Fibroblast of lung (primary cell): ENCODE measurements at places on chromosomes 1 and 21. TPM values are rescaled to one million over a fixed set of nuclear protein-coding genes. Genes with fewer than 3 reads are reported as not detected.

DNA sequence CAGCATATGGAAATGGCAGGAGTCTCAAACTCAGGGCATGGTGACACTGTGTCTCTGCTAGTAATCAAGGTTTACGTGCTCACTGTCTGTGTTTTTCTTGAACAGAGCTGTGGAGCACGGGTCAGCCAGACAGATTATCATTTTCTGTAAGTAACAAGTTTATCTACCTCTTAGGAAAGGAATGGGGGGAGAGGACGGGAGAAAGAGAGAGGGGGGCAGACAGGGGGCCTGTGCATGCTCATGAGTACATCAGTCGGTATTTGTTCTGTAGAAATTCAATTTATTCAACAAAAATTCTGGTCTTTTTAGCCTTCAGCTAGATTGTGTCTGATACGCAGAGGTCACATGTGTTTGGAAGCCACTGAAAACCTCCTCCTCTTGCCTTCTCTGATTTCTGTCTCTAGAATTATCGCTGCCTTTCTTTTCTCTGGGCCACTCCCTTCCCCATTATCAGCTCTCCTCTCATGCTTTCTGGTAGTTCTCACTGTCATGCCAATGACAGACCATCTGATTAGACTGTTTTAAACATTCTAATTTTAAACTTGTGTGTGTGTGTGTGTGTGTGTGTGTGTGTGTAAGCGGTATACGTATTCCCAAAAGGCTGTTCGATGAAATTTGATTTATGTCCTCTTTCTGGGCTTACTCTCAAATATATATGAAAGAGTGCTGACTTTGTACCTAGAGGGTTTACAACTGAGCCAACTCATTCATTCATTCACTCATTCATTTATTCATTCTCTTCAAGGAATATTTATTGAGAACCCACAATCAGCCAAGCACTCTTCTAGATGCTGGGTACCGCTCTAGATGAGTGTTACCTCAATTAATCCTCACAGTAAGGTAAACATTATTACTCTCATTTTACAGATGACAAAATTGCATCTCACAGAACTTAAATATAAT is 636.9 kb downstream of the KIF26B start:
- H3K27ac ChIP-seq, result no peak overlapping the region
- no peaks in the 10 kb centered on the region for H3K36me3 ChIP-seq
- H3K27me3 ChIP-seq, result no peaks in the 10 kb centered on the region
- H3K4me3 ChIP-seq, result no peak overlapping the region
- peaks cover 10% of the 10 kb centered on the region for H3K4me1 ChIP-seq
- DNase-seq, result peak; percentile 44

DNA sequence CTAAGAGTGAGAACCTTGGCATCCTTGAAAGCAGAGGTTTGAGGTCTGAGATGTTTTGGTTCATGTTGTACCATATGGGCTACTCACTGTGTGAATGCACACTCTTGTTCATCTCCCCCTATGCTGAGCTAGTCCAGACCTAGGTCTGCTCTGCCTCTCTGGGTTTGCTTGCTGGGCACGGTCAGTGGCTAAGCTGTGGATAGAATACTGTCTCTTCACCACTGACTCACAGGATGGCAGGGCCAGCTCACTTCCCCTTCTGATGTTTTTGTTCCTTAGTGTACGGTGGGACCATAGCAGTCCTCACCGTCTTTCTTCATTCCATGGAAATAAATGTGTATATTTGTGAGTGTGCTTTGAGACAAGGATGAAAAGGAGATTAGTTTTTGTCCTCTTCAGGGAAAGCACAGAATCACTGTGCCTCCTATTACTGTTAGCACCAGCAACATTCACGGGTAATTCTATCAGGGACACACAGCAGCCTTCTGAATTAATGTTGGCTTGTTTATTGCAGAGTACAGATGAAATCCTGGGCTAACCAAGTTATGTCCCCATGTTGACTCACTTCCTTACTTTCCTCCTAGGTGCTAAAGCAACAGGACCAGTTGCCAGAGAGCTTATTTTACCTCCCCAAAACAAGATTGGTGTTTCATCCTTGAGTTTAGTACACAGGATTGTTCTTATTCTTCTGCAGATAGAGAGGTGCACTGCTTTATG is 56.9 kb upstream of the IVNS1ABP start:
- H3K4me3 ChIP-seq, result no peak overlapping the region
- no peaks in the 10 kb centered on the region for H3K36me3 ChIP-seq
- H3K27me3 ChIP-seq, result no peaks in the 10 kb centered on the region
- H3K4me1 ChIP-seq, result no peaks in the 10 kb centered on the region

DNA sequence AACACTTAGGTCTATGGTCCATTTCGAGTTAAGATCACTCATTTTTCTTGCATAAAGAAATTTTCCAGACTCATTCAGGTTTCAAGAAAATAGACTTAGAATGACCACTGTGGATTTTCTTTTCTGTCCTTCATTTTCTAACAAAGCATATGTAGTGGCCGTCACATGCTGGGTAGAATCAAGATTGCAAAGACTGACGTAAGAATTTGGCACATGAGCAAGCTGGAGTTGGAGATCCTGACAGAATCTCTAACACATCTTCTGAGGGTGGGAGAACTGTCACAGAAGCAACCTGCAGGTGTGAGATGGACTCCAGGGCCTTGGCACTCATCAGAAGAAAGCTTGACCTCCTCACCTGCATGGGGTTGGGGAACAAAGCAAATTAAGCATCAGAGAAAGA is 28.6 kb downstream of the KIF26B start:
- no peaks in the 10 kb centered on the region for H3K4me1 ChIP-seq

DNA sequence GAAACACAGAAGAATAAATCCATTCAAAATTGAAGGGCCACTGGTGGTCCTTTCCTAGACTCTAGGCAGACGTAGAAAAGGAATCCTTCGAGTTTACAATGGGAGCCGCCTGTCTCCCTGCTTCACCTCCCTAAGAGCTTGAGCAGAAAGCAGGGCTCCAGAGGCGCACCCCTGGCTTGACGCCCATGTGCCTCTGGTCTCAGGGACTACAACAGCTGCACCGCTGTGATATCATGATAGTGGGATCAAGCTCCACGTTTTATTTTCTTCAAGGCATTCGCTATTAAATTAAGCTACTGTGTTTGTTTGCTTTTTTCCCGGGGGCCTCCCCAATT is 403 bp upstream of the C1orf122 start:
- H3K4me3 ChIP-seq, result peak overlapping the region; percentile 81
- H3K27ac ChIP-seq, result peak overlapping the region; percentile 81
- H3K27me3 ChIP-seq, result no peaks in the 10 kb centered on the region
- peaks cover 17% of the 10 kb centered on the region for H3K36me3 ChIP-seq
- H3K4me1 ChIP-seq, result peaks cover 14% of the 10 kb centered on the region
- no peak for DNase-seq

IL23R gene
- not detected in 2 replicates for total RNA-seq

HCN3 gene
- 0.99 and 1.0 TPM in 2 replicates for total RNA-seq

DNA sequence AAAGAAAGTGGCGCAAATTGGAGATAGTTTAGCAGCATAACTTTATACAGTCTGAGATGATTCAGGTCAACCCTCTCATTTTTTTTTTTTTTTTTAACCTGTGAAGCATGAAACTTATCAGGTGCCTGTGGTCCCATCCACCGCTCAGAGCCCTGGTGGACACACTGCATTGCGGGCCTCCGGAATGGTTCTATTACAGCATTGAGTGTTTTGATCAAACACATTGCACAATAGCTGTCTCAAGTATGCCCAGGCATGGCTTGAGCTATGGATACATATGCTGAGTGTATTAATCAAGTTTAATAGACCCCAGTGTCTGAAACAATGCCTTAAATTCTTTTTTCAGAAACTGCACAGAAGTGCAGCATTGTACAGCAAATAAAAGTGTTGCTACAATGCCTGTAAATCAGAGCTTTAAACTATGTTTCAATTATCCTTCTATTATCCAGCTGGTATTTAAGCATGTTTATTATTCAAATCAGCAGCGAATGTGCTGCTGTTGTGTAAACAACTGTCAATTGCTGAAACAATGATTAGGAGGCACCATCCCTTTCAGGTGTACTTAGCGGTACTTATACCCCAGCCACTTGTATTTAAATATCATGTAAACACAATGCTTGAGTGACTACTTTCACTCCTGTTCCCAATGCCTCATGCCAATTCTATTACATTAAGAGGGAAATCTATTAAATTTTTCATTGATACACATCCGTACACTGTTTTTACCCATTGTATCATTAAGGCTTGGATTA is 456.6 kb downstream of the RPS6KC1 start:
- H3K27me3 ChIP-seq, result no peaks in the 10 kb centered on the region
- no peak overlapping the region for H3K27ac ChIP-seq
- H3K4me1 ChIP-seq, result no peaks in the 10 kb centered on the region
- DNase-seq, result no peak
- no peak overlapping the region for H3K4me3 ChIP-seq

DNA sequence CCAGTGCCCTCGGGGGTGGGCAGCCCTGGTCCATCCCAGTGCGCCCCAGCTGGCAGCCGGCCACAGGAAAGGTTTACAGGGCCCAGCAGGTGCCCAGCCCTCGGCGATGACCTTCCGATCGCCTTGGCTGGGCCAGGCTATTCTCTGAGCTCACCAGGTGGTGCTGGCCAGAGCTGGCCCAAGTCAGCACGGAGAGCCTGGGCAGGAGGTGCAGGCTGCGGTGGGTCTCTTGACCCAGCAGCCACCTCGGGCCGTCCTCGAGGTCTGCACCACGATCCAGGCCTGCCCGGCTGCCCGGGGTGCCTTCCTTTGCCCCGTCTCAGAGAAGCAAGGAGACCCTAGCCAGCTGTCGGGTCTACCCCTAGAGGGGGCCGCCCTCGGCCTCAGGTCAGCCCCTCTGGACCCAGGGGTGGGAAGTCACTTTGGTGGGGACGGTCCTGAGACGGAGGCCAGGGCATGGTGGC is 370 bp downstream of the PERM1 start:
- DNase-seq, result no peak
- peaks cover 6% of the 10 kb centered on the region for H3K27me3 ChIP-seq
- no peaks in the 10 kb centered on the region for H3K4me1 ChIP-seq
- H3K27ac ChIP-seq, result no peak overlapping the region
- H3K36me3 ChIP-seq, result no peaks in the 10 kb centered on the region

SYDE2 gene
- total RNA-seq, result 7.4 TPM in 2 replicates

GRCh38 chr21:39668369-39668768 is 55.6 kb downstream of the B3GALT5 start:
- H3K4me3 ChIP-seq, result no peak overlapping the region
- no peaks in the 10 kb centered on the region for H3K4me1 ChIP-seq
- no peaks in the 10 kb centered on the region for H3K27me3 ChIP-seq

- H3K36me3 ChIP-seq, result no peaks in the 10 kb centered on the region
- peak; percentile 20 for DNase-seq
- no peak overlapping the region for H3K4me3 ChIP-seq
- H3K27me3 ChIP-seq, result no peaks in the 10 kb centered on the region
- H3K4me1 ChIP-seq, result no peaks in the 10 kb centered on the region
Measured at GRCh38 chr1:100861379-100861778, 33.3 kb downstream of the EXTL2 start.
